ENCODE measurements at places on chromosomes 2 and 18. TPM values are rescaled to one million over a fixed set of nuclear protein-coding genes. Genes with fewer than 3 reads are reported as not detected.

DNA sequence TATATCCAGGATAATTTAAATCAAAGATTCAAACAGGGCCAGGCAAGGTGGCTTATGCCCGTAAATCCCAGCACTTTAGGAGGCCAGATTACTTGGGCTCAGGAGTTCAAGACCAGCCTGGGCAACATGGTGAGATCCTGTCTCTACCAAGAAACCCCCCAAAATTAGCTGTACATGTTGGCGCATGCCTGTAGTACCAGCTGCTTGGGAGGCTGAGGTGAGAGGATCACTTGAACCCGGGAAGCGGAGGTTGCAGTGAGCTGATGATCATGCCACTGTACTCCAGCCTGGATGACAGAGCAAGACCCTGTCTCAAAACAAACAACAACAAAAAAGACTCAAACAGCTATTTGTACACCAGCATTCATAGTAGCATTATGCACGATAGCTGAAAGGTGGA lies 9.2 kb downstream of the RAB10 start:
- no peak for DNase-seq

DNA sequence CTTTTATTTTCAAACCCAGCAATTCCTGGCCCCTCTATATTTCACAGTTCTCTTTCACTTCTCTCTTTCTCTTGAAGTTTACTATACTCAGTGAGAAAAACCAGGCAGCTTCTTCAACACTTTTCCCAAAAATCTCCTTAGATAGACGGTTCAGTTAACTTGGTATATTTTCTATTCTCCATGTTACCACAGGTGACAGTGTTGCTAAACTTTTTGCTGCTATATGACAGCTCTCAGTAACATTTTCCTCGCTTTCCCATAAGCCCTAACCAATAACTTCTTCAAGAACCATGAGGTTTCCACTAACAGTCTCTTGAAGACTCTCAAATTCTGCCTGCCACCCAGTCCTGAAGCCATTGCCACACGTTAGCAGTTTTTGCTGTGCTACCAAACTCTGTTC lies 45.8 kb downstream of the CYBRD1 start:
- DNase-seq: no peak

- no peak for DNase-seq
Observed at GRCh38 chr2:6442252-6442985, 423.3 kb downstream of the CMPK2 start.

Gene NDUFS1
- total RNA-seq: 84.6 TPM

Gene EIF5B
- total RNA-seq: 30.5 TPM

Gene KYNU
- total RNA-seq: 9.8 TPM

Gene MYO5B
- 8.8 TPM for total RNA-seq

Data from urinary bladder (tissue), 4 donors.